ENCODE measurements at places on chromosomes 3 and 15. TPM values are rescaled to one million over a fixed set of nuclear protein-coding genes. Genes with fewer than 3 reads are reported as not detected.

The SLC6A1 gene
- not detected for total RNA-seq

The IL5RA gene
- not detected for total RNA-seq

The GOLIM4 gene
- 46.5 TPM for total RNA-seq

The NRG4 gene
- 0.71 TPM for total RNA-seq

The CTXN2 gene
- total RNA-seq = not detected

The WDR93 gene
- total RNA-seq = not detected

The GABRR3 gene
- not detected for total RNA-seq

The PATL2 gene
- 3.8 TPM for total RNA-seq

The SCN5A gene
- total RNA-seq = 0.61 TPM

DNA sequence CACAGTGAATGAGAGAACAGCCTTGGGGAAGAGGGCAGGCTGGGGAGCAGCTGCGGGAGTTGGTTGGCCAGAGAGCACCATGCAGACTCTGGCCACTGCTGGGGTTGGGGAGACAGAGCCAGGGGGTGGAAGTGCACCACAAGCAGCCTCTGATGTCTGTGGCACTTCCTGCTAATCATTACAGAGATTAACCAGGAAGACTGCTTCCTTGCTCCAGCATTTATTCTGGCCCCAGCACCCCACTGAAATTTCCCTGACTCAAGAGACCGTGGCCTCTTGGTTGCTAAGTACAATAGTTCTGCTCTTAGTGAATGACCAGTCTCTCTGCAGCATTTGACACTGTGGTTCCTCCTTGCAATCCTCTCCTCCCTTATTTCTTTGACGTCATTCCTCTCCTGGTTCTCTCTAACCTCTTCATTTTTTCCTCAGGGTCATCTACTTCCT, 266.2 kb upstream of the ROPN1 start:
- DNase-seq = no peak

DNA sequence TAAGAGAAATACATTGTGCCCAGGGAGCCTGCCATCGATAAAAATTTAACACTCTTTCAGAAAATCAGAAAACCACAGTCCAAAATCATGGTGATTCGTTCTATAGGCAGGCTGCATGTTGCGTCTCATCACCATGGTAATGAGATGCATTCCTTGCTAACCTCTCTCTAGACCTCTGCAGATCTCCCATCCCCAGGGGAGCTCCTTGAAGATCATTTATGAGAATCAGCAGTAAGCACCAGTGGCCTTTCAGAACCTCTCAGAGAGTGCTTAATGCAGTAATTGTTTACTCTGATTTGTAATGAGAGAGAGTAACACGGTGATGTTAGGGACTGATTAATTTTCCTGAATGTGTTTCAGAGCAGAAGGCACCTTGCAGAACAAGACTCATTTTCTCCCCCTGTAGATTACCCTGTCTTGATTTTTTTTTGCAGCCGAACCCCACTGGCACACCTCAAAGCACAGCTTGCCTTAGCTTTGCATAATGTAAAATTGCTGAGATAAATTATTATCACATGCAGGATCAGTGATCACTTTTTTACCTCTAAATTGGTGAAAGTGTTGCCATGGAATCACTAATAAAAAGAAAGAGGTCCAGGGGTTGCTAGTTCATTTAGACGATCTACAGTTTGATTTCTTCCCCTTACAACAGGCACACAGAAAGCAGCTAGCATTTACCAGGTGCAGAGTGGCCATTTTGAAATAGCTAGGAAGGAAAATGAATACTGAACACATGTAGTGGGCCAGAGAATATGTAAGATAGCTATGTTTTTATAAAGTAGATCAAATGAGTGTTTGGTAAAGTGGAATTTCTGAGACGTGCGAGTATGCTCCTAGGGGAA, 98.9 kb upstream of the CHL1 start:
- DNase-seq = no peak

DNA sequence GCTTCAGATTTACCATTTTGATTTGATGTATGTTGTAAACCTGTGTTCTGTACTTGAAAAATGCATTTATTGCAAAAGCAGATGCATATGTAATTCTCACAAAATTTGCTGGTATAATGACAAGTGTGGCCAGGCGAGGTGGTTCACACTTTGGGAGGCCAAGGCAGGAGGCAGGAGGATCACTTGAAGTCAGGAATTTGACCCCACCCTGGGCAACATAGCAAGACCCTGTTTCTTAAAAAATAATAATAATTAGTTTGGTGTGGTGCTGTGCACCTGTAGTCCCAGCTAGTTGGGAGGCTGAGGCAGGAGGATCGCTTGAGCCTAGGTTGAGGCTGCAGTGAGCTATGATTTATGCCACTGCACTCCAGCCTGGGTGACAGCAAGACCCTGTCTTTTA, 4.7 kb upstream of the HYKK start:
- DNase-seq = no peak

GRCh38 chr3:28835751-28836150, 445.1 kb upstream of the RBMS3 start:
- peak; percentile 5 for DNase-seq

- DNase-seq = no peak
These were observed 49.7 kb upstream of the SCAANT1 start for GRCh38 chr3:63961891-63962290.

- no peak for DNase-seq
These were observed 15.0 kb upstream of the SRP14 start for GRCh38 chr15:40053831-40054604.

DNA sequence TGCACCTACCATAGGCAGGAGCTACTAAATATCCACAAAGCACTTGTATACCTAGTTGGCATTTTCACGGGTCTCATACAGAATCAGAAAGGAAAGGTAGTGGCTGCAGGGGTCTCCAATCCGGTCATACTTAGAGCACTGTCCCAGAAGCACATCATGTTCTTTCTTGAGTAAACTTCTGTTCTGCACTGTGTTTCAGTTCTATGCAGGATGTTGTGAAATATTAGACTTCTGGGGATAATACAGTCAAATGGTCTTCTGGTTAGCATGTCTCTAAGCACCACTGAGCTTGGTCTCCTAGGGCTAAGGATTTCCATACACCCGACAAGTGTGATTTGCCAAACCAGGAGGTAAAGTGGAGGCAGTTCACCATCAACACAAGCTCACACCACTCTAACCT, 27.9 kb downstream of the MINDY4B start:
- no peak for DNase-seq

GRCh38 chr15:38215707-38216106, 36.9 kb upstream of the SPRED1 start:
- no peak for DNase-seq

DNA sequence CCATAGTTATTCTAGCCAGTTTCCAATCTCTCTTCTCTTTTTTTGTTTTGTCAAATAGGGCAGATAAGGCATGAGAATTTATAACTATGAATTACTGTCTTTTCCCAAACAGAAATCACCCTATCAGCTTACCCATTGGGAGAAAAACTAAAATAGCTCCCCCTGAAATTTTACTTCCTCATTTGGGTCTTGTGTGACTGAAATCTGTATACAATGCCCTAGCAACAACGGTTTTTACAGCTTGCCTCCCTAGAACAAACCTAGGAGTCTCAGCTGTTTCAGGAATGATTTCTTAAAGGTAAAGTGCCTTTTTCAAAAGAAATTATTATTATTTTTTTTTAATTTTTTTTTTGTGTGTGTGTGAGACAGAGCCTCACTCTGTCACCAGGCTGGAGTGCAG, 56.8 kb downstream of the CD86 start:
- DNase-seq = no peak

GRCh38 chr15:70286113-70286806, 188.5 kb upstream of the TLE3 start:
- DNase-seq = no peak

DNA sequence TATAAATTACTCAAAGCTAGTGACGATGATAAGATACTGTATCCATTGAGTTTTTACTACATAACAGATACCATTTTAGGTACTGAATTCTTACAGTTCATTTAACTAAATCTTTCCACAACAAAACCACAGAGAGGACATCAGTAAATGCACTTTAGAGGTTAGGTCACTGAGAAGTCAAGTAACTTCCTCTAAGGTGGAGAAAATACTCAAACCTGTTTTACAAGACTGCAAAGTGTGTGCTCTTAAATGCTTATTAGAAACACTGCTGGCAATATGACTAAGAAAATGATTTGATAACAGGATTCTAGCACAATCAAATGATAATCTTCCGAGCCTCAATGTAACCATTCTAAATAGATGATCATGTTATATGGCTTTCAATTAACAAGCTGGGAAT, 99.4 kb downstream of the UBE3A start:
- no peak for DNase-seq

DNA sequence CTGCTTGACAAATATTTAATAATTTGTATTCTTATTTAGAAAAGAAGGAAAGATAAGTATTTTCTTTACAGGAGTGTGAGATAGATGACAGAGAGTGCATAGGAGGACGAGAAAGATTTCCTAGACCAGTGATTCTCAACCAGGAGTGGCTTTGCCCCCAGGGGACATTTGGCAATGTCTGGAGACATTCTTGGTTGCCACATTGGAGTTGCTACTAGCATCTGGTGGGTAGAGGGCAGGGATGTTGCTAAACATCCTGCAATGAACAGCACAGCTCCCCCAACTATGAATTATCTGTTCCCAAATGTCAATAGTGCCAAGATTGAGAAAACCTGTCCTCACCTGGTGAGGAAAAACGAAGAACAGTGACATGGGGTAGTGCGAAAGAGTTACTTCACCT, 30.8 kb upstream of the MINAR1 start:
- DNase-seq = no peak

GRCh38 chr3:123595396-123596180, 10.7 kb upstream of the HACD2 start:
- DNase-seq = no peak

- no peak for DNase-seq
These were observed 5.0 kb upstream of the RPP25 start for GRCh38 chr15:74961616-74962015.

DNA sequence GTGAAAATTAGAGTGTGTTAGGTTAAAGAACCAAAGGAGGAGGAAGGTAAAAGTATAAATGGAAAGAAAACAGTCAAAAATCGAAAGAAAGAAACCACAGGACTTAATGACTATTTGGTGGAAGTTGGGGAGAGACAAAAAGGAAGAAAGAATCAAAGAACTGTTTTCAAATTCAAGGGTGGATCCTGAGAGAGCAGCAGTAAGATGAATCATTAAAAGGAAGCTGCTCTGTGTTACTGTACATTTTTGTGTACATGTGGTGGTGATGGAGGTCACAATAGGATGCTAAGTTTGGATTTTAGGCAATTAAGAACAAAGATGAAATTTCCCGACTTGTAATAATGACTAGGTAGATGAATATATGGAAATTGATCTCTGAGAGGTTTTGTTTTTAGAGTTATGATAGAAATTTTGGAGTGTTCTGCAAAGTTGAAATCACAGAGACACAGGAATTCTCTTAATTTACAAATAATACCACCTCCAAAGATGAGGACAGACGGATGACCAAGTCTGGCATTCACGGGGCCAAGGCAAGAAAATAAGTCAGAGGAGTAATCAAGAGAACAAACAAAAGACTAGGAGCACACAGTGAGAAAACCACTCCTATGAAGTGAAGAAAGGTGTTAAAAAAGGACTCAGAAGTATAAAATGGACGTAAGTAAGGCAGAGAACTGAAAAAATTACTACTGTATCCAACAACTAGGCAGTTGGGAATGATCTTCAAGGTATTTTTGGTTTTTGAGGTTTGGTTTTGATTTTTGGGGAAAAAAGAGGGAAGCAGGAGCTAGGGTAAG, 7.1 kb downstream of the DHX36 start:
- DNase-seq = no peak

- DNase-seq = no peak
These were observed 43.6 kb downstream of the TOP2B start for GRCh38 chr3:25621087-25621486.

- DNase-seq = no peak
These were observed 97.4 kb upstream of the CCDC80 start for GRCh38 chr3:112738366-112738765.

- no peak for DNase-seq
These were observed 18.9 kb downstream of the GREM1 start for GRCh38 chr15:32736701-32737061.

DNA sequence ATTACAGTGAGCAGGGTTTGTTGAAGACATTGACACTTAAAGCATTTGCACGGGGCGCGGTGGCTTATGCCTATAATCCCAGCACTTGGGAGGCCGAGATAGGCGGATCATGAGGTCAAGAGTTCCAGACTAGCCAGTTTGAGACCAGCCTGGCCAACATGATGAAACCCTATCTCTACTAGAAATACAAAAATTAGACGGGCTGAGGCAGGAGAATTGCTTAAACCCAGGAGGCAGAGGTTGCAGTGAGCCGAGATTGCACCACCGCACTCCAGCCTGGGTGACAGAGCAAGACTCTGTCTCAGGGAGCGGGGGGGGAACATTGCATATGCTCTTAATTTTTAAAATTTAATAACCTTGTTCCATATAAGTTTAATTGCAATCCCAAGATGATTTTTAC, 11.9 kb downstream of the STT3B start:
- no peak for DNase-seq

- peak; percentile 78 for DNase-seq
These were observed 112.7 kb downstream of the RAB11A start for GRCh38 chr15:65981837-65982626.

GRCh38 chr3:182464513-182465145, 328.7 kb upstream of the ATP11B start:
- no peak for DNase-seq

DNA sequence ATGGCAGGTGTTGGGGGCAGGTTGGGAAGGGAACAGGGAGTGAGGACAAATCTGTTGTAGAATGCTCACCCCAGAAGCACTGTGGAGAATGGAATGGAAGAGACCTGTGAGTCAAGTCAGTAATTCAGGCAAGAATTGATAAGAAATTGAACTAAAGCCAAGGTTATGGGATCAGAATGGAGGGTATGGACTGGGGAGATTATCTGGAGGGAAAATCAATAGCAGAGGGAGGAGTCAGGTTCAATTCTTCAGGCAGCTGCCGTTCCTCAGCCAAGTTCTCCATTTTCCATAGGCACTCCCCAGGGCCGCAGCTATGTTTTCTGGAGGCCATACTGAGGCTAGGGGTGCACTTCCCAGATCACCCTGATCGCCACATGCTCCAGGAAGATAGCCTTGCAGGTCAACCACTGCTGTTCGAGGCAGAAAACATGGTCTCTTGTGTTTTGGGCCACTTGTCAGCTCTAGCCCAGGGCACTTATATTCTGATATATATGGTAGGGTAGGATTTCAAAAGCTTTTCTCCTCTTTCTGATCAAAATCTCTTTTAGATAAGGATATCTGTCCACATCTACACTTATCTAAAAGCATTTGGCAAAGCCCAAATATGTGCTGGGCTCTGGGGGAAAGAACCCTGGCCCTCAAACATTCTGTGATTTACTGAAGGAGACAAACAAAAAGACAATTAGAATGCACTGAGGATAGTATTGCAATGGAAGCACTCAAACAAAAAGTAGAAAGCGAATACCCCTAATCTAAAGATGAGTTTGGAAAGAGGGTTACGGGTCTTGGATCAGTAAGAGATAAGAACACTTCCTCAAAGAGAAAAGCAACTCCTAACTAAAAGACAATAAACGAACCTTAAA, 92.3 kb downstream of the TMEM212 start:
- peak; percentile 57 for DNase-seq

GRCh38 chr3:127479449-127479848, 111.1 kb downstream of the TPRA1 start:
- DNase-seq = no peak

- no peak for DNase-seq
These were observed 1087.1 kb upstream of the ALCAM start for GRCh38 chr3:104279617-104280016.
